A549 (cell line): ENCODE measurements at places on chromosomes 13 and 19.

DNA sequence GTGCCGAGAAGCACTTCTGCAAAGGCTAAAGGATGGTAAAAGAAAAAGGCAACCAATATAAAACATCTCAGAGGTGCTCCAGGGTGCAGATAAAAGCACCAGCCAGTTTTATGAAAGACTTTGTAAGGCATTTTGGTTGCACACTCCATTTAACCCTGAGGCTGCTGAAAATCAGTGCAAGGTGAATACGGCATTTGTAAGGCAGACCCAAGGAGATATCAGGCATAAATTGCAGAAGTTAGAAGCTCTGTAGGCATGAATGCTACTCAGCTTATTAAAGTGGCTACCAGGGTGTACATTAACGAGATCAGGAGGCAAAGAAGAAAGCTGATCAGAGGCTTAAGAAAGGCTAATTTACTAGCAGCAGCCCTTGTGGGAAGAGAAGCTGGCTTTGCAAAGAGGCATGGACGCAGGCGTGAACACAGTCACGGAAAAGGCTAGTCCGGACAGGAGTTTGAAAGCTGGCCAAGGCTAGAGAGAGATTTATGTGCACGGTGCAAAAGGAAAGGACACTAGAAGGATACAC is 99.6 kb downstream of the ZNF429 start:
- DNase-seq, result no peak

- DNase-seq, result no peak
Measured at GRCh38 chr19:44907613-44908012, 2.0 kb downstream of the APOE start.

DNA sequence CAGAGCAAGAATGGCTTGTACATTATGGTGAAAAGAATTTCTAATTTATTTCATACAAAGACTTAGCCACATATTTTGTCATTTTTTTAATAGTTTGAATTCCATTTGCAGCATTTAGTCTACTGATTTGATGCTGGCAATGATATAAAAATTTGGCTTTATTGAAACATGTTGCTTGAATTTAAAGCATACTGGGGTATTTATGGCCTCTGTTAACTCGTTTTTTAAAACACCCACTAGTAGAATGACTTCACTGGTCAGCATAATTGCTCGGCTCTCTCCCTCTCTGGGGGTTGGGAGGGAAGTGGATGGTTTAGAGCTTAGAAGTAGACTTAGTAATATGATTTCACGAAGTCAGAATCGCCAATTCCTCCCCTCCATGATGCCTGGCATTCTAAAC is 354.9 kb upstream of the HTR2A start:
- no peak for DNase-seq

GRCh38 chr13:100433475-100433874 is 155.1 kb downstream of the GGACT start:
- DNase-seq, result no peak
